ENCODE measurements at places on chromosomes 11 and 22. TPM values are rescaled to one million over a fixed set of nuclear protein-coding genes. Genes with fewer than 3 reads are reported as not detected.

DNA sequence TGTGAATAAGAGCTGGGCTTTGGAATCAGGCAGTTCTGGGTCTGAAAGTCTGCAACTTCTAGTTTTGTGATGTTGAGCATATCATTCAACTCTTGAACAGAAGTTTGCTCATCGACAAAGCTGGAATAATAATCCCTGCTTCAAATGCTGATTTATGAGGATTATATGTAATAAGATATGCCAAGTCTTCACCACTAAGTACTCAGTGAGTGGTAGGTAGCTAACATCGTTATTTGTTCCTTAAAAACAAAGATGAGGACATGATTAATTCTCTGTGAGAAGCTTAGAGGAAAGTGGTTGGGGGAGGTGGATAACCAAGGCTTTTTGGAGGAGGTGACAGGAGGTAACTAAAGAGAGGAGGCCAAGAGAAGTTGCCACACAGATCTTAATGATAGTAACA, 96.5 kb downstream of the ME3 start:
- H3K27ac ChIP-seq = no peak overlapping the region
- H3K4me3 ChIP-seq = no peak overlapping the region
- peaks cover 17% of the 10 kb centered on the region for H3K4me1 ChIP-seq
- DNase-seq = no peak

DNA sequence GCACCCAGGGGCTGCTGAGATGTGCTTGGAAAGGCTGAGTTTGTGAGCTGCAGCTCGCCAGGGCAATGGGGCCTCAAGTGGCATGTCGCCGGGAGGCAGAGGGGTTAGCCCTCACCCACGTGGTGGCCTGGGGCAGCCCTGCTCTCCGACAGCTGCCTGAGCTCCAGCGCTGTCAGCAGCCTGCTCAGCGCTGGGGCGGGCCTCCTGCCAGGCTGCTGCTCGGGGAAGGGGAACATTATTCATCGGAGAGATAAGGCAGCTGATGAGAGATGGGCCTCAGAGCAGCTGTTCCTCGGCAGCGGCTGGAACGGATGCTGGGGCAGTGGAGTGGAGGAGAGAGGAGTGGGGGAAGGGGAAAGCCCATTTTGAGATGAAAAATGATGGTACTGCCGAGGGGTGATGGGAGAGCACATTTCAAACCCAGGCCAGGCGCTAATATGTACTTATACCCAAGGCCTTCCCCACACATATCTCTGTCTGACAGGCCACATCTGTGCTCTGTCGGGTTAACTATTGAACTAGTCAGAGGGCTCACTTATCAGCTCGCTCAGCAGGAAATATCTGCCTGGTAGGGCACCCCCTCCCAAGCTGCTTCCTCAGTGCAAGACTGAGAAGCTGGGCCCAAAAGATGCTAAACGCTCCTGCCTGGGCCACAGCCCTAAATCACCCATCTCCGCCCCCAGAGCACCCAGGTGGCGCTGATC, 79.5 kb downstream of the TIMP3 start:
- peaks cover 14% of the 10 kb centered on the region for H3K27me3 ChIP-seq
- peaks cover 10% of the 10 kb centered on the region for H3K4me1 ChIP-seq
- H3K27ac ChIP-seq = peak overlapping the region; percentile 90
- no peak for DNase-seq

DNA sequence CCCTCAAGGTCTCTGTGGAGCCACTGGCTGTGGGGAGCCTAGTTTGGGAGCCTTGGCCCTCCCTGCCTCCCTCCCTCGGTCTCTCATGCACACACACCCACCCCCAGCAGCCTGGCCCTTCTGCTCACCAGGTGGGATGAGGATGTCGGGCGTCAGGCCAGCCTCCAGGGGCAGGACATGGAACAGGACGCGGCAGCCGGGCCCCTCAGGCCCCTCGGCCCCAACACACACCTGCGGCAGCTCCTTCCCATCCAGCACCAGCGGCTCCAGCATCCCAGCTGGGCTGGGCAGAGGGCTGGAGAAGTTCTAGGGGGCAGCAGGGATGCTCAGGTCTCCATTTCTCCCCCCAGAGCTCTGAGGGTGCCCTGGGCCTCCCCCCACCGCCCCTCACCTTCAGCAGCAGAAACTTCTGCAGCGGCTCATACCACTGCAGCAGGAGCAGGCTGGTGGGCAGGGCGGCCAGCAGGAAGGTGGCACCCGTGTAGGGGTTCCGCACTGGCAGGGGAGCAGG, 11.2 kb downstream of the MAP4K2 start:
- H3K4me3 ChIP-seq = no peak overlapping the region
- no peak overlapping the region for H3K27ac ChIP-seq
- H3K27me3 ChIP-seq = no peaks in the 10 kb centered on the region
- no peak for DNase-seq
- H3K4me1 ChIP-seq = no peaks in the 10 kb centered on the region

The CLMP gene
- 4.0 TPM for total RNA-seq

DNA sequence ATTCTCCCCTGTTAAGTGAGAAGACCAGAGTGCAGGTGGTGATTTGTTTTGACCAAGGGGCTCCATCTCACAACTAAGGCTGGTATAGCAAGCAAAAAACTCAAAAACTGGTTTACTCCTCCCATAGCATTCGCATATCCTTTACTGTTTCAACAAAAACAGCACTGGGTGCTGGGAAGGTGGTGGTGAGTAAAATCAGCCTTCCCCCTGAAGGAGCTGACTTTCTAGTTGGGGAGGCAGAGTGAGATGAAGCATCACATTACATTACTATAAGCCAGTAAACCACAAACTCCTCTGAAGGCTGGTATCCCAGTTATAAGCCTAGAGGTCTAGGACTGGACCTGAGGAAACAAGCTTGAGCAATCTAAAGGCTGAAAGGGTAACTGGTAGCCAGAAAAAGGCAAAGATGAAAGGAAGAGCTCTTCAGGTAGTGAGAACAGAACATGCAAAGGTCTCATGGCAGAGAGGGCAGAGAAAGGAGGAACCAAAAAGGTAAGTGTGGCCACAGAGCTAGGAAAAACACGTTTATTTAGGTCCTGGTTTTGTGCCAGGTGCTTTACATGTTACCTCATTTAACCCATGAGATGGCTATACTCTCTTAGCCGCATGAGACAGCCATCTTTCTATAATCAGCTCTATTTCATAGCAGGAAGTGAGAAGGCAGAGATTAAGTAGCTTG, 22.3 kb downstream of the TMEM123 start:
- peaks cover 39% of the 10 kb centered on the region for H3K36me3 ChIP-seq
- DNase-seq = no peak
- peak overlapping the region; percentile 15 for H3K27ac ChIP-seq
- peaks cover 22% of the 10 kb centered on the region for H3K4me1 ChIP-seq
- H3K27me3 ChIP-seq = no peaks in the 10 kb centered on the region

DNA sequence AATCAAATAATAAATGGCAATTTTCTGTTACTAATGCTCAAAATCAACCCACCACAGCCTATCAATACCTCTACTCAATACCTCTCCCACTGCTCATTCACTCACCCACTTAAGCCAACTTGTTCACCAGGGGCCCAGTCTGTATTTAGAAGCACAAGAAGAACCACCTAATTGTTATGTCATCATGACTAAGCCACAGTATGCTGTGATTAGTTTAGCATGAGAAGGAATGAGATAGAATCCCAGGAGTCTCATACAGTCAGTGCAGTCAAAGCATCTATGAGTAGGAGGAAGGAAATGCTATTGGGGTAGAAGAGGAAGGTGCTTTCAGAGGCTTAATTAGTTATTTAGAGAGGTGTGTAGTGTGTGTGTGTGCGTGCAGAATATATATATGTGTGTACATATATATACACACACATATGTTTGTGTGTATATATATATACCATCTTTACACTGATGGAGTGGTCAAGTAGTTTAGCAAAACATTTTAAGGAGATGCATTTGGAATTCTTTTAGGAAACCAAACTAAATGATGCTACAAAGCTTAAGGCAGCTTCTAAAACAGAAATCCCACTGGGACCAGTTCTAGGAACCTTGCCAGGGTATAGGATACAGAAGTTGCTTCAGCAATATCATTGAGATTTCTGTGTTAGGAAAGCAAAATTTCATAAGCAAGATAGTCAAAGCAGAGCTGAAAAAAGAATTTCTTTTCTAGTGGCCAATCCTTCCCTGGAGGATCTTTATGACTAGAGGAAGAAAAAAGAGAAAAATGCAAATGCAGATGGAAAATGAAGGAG, 27.5 kb downstream of the KCNA4 start:
- H3K4me1 ChIP-seq = no peaks in the 10 kb centered on the region
- H3K27me3 ChIP-seq = peaks cover 5% of the 10 kb centered on the region
- no peak overlapping the region for H3K4me3 ChIP-seq

DNA sequence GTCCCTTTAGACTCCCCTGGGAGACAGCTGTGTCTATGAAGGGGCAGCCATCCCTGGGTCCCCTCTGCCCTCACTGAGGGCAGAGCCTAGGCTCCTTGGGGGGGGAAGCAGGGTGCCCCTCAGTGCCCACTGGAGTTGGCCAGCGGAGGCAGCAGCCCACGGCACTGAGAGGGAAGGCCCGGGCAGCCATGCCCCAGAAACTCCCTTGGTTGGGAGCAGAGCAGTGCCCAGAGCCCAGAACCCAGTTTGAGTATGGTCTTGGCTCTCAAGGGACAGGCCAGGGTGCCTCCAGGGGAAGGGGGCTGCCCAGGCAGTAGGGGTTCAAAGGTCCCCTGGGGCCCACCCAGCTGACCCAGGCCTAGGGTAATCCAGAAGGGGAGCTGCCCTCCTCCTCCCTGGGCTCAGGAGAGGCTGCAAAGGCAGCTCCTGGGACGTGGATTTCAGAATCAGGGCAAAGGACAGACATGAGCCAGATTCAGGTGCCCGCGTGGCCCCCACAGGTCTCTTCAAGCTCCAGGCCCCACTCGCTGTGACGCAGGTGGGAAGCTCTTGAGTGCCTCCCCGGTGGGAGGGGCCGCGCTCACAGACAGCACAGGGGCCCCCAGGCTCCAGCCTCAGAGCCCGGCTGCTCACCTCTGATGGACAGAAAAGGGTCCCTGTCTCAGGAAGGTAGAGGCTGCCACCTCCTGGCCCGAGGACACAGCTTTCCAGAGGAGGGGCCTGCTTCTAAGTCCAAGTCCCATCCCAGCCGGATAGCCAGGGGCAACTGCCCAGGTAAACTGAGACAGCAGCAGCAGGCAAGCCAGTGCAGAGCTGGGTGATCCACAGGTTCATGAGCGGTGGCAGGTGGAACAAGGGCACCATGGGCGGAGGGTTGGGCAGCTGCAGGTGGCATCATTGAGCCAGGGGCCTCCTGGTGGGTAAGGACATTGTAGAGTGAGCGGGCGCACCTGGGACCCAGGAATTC, 2.6 kb downstream of the C11orf21 start:
- H3K27me3 ChIP-seq = peaks cover 31% of the 10 kb centered on the region
- H3K4me1 ChIP-seq = peaks cover 4% of the 10 kb centered on the region
- H3K36me3 ChIP-seq = no peaks in the 10 kb centered on the region

DNA sequence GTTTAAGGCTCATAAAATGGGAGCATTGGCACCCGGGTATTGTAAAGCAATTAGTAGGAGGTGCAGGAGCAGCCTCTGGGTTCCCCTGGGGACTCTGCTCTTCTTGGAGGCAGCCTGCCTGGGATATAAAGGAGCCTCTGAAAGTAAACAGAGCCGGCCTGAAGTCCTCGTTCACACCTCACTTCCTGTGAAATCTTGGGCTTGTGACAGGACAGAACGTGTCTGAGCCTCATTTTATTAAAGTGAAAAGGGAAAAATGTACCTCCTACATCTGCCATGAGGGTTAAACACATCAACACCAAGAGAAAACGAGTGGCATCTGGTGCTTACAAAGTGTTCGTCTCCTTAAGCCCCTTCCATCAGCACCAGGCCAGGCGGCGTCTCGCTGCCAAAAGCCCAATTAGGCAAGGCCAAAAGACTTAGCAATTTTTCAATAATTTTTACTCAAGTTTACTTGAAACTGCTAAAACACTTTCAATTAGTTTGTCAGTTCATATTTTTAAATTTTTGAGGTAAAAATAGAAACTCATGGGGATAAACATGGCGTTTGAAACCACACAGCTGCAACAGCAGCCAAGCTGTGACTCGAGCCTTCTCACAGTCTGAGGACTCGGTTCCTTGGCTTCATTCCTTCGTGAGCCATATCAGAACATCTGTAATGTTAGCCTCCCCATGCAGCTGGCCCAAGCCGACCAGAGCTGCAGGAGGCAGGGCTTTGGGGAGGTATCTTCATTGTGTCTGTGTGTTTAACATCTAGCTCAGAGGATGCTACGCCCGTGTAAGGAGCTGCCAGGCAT, 33.6 kb downstream of the MAP6 start:
- no peak overlapping the region for H3K4me3 ChIP-seq
- H3K27me3 ChIP-seq = peaks cover 17% of the 10 kb centered on the region
- no peak overlapping the region for H3K27ac ChIP-seq

GRCh38 chr11:94806419-94806818, 38.3 kb downstream of the AMOTL1 start:
- peaks cover 14% of the 10 kb centered on the region for H3K4me1 ChIP-seq
- no peak overlapping the region for H3K27ac ChIP-seq
- no peak for DNase-seq
- no peaks in the 10 kb centered on the region for H3K27me3 ChIP-seq

- H3K27me3 ChIP-seq = no peaks in the 10 kb centered on the region
- H3K4me3 ChIP-seq = no peak overlapping the region
- no peak for DNase-seq
- no peak overlapping the region for H3K27ac ChIP-seq
- H3K4me1 ChIP-seq = peaks cover 42% of the 10 kb centered on the region
- H3K36me3 ChIP-seq = peaks cover 5% of the 10 kb centered on the region
Measured at GRCh38 chr11:34926101-34926830, 9.8 kb downstream of the PDHX start.

DNA sequence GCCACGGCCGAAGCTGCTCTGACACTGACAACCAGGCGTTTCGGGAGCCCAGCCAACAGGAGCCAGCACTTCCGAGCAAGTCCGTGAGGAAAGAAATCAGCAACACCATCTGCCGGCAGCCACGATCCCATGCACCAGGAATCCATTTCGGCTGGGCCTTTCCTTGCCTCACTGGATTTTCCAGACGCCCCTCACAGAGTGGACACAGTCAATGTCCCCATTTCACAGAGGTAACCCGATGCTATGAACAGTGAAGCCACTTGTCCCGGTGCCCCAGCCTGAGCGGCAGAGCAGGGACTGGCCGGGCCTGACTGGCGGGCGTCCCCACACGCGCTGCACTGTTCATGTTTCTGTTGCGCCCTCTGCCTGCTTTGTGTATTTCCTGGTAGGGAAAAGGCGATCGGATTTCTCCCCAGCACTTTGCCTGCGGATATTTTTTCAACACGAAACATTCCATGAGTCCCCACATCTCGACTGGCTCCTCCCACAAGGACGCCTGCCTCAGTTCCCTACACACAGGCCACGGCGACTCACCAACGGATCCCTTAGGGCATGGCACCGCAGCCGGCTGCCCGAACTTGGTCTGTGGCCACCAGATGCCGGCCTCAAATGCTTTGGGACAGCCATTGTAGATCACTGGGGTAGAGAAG, 55.3 kb downstream of the TRMU start:
- no peak for DNase-seq
- H3K36me3 ChIP-seq = peaks cover 1% of the 10 kb centered on the region
- H3K4me1 ChIP-seq = no peaks in the 10 kb centered on the region
- H3K27me3 ChIP-seq = no peaks in the 10 kb centered on the region
- no peak overlapping the region for H3K27ac ChIP-seq

- peak overlapping the region; percentile 26 for H3K27ac ChIP-seq
- no peaks in the 10 kb centered on the region for H3K36me3 ChIP-seq
- no peak for DNase-seq
Measured at GRCh38 chr11:80031014-80031600, 590.3 kb upstream of the TENM4 start.

Measured in progenitor cell of endocrine pancreas (in vitro differentiated cells).